HAP-1 (cell line): ENCODE measurements at places on chromosomes 16 and 17.

DNA sequence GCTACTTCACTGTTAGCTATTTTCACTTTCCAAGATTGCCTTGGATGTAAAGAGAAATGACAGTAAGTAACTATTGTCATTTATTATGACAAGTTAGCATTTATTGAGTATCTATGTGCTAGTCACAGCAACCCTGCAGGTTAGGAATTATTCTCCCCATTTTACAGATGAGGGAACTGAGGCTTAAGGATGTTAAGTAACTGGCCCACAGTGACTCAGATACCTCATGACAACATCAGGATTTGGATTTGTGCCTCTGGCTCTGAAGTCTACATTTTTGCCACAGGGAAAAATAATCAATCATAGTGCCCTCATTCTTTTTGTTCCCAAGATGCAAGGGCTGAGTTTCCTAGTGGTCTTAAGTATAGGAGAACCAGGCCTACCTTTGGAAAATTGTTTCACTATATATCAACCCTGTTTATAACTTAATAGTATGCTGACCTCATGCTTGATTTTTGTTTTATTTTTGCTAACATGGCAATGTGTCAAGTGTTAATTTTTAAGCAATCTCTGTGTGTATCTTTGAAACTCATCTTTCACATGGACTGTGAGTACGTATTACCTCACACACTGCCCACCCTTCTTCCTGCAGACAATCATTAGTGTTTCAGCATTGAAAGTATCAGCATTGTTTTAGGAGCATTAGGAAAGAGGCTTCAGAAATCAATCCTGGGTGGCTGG is 105.0 kb downstream of the TANGO6 start:
- no peak for DNase-seq

GRCh38 chr17:75352079-75352569 is 53.4 kb downstream of the GRB2 start:
- peak; percentile 17 for DNase-seq

GRCh38 chr16:30698139-30698815 is 694 bp upstream of the SRCAP start:
- peak; percentile 97 for DNase-seq

- DNase-seq, result no peak
Measured at GRCh38 chr16:7399296-7399695, 66.7 kb downstream of the RBFOX1 start.

DNA sequence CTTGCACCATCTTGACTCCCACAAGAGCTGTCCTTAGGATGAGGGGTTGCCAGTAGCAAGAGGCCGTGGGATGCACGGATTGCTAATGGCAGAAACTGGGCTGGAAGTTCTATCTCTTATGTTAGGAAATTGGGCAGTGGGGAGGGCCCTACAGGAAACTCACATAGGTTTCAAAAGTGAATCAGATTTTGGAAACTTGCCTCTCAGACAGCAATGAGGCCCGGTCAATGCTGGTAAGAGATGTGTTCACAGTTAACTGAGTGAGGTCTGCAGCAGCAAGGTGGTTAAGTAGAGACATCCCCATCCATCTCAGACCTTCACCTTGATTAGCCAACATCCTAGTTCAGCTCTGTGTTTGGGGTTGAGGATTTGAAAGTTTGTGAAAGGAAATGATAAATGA is 164.7 kb downstream of the ABCA8 start:
- DNase-seq, result no peak

- DNase-seq, result no peak
Measured at GRCh38 chr17:9828296-9829295, 2.9 kb downstream of the GLP2R start.
